ENCODE measurements at places on chromosomes 5 and 9.

- DNase-seq = no peak
Observed at GRCh38 chr5:122877518-122877917, 32.1 kb downstream of the SNX24 start.

- DNase-seq = no peak
Observed at GRCh38 chr9:99749641-99750040, 72.0 kb upstream of the NR4A3 start.

DNA sequence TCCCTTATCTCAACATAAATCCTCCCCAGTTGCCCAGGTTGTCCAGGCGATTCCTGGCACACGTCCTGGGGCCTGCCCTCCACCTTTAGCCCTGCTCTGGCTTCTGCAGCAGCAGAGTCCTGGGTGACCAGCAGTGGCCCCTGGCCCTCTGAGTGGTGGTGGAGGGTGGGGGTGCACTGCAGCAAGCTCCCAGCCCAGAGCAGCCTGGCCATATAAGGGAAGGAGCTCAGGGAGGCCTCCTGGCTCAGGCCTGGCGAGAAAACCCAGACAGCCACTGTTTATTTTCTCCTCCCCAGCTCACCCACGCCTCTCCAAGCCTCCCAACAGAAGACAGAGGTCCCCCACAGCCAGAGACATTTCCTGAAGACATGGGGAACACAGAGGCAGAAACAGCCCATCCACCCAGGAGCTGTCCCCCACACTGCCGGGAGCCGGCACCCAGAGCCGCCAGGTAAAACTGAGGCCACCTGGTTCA is 44.7 kb upstream of the IL17B start:
- no peak for DNase-seq

GRCh38 chr9:96411129-96411838 is 6.9 kb downstream of the ZNF367 start:
- no peak for DNase-seq

DNA sequence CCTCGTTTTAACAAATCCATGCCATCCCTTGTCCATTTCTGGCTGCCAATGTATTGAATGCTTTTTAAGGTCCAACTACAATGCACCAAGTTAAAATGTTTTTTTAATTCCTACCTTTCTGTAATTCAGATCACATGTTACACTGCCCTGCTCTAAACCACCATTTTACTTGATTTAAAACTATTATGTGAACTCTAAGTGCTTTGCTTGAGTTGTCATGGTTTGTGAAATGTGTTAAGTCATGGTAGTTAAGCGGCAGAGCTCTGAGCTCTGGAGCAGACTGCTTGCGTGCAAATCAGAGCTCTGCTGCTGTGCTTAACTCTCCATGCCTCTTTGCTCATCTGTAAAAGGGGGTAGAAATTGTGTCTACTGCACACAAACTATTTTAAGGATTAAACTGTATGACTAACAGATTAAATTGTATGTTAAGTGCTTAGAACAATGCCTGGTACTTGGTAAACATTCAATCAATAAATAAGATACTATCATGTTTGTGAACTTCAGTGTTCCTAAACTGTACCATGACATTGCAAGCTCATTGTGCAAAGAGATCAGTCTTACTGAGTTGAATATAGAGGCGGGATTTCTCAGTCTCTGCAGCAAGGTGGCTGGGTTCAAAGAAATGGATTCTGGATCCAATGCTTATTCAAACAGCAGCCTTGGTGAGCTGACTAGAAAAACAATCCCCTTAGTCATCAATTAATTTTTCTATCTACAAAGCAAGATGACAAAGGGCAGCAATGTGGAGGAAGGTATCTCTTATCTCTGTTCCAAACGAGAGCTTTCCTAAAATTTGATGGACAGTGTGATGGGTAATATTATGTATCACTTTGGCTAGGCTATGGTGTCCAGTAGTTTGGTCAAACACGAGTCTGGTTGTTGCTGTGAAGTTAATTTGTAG is 16.1 kb upstream of the CMBL start:
- no peak for DNase-seq

DNA sequence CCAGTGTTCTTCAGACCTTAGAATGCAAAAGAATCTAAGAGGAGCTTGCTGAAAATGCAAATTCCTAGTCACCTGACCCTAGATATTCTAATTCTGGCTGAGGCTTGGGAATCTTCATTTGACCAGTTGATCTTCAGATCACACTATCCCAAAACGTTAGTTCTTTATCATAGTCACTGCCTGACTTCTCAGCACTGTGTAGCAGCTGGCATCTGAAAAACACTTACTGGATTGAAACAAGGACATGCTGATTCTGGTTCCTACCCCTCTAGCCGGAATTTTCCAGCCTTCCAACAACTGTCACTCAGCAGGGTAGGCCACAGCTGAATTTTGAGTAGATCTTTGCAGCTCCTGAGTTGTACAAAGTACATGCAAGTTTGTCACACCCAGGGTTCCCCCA is 72.2 kb downstream of the EBF1 start:
- DNase-seq = no peak

DNA sequence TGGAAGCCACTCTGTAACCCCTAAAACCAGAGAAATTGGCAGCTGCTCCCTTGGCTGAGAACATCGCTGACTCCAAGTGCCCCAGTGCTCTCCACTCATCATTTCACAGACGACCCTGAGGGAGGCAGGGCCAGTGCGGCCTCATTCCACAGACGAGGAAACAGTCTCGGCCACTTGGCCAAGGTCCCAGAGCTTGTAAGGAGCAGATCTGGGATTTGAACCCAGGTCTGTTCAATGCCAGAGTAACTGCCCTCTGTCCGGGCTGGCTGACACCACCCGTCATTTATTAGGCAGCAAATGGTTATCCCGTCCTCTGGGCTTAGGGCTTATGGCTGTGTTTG is 19.9 kb upstream of the IER5L start:
- no peak for DNase-seq

DNA sequence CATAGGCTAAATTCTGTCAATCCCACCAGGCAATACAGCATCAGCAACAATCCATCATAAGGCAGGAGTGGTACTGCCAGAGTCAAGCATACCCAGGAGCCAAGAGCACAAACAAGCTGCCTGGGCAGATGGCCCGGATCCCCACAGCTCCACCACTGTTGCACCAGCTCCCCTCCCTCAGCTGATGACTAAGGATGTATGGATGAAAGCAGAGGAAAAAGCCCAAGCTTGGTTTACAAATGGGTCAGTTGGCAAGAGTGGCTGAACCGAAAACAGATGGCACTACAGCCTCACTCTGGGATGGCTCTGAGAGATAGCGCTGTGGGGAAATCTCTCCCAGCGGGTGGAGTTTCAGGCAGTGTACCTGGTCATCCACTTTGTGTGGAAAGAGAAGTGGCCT is 29.4 kb downstream of the DROSHA start:
- no peak for DNase-seq

DNA sequence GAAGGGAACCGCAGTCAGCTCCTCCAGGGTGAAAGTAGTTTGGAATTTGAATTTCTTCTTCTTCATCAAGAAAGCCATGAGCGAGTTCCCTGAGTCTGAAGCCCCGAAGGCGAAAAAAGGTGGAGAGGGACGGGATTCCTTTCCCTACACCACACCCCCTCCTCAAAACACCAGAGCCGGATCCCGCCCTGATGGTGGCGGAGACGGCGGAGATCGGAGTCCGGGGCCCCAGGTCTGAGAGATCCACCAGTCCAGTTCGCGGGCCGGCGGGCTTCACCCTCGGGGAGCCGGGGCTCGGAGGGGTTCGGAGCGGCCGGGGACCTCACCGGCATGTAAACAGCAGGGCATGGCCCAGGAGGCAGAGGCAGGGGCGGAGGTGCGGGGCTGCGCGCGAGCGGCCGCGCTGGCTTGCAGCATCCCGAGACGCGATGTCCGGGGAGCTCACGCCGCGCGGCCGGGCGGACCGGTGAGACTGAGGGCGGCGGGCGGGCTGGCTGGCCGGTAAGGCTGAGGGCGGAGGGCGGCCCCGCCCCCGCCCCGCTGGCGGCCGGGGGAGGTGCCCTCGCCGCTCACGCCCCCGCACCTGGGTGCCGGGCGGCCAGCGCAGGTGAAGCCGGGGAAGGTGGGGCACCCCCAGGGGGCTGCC is 606 bp downstream of the EEIG1 start:
- DNase-seq = peak; percentile 56

DNA sequence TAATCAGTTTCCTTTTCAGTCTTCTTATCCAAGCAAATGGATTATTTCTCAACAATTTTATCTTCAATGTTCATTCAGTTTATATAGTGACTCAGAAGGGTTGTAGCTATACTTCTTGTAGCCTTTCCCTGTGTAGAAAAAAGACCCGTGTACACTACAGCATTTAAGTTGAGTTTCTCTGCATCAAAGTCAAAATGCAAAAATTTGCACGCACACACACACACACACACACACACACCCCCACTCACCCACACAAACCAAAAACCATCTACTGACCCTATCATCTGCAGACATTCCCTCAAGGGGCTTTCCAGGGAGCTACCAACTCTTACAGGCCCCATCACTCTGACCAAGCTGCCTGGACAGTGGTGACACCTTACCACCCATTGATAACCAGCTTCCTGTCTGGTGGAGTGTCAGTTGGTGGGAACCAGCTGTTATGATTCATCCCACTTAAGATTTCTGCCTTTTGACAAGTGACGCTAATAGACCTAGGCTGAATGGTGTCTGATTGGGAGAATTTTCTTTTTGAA is 12.2 kb upstream of the ELL2 start:
- no peak for DNase-seq

- DNase-seq = peak; percentile 86
Observed at GRCh38 chr9:94860678-94861588, 134.4 kb downstream of the AOPEP start.

- DNase-seq = no peak
Observed at GRCh38 chr9:116765011-116765410, 77.9 kb downstream of the TRIM32 start.

DNA sequence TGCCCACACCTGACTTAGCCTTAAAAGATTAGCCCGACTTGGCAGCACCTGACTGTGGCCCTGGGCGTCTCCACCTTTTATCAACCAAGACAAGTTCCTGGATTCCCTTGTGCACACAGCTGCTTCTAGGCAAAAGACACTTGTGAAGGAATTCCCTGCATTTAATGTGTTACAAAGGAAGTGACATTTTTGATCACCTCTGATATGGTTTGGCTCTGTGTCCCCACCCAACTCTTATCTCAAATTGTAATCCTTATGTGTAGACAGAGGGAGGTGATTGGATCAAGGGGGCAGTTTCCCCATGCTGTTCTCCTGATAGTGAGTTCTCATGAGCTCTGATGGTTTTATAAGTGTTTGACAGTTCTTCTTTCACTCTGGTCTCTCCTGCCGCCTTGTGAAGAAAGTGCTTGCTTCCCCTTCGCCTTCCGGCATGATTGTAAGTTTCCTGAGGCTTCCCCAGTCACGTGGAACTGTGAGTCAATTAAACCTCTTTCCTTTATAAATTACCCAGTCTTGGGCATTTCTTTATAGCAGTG is 2.6 kb upstream of the CPEB4 start:
- DNase-seq = no peak

GRCh38 chr9:128940271-128940921 is 7.0 kb downstream of the DOLK start:
- DNase-seq = no peak

DNA sequence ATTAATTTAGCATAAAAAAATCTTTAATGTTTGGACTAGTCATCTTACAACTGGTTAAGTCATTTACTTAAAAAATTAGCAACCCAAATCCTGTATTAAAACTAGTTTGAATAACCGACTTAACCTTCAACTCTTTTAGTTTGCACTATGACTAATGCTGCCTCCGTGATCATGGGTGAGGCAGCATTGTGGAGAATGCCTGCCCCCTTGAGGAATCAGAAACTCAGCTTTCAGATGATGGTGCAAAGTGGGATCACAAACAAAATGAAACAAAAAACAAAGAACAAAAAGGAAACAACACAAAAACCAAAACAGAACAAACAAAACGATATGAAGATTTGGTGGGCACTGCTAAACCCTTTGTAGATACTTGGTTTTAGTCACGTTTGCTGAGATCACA is 127.0 kb upstream of the PALM2AKAP2 start:
- DNase-seq = no peak

DNA sequence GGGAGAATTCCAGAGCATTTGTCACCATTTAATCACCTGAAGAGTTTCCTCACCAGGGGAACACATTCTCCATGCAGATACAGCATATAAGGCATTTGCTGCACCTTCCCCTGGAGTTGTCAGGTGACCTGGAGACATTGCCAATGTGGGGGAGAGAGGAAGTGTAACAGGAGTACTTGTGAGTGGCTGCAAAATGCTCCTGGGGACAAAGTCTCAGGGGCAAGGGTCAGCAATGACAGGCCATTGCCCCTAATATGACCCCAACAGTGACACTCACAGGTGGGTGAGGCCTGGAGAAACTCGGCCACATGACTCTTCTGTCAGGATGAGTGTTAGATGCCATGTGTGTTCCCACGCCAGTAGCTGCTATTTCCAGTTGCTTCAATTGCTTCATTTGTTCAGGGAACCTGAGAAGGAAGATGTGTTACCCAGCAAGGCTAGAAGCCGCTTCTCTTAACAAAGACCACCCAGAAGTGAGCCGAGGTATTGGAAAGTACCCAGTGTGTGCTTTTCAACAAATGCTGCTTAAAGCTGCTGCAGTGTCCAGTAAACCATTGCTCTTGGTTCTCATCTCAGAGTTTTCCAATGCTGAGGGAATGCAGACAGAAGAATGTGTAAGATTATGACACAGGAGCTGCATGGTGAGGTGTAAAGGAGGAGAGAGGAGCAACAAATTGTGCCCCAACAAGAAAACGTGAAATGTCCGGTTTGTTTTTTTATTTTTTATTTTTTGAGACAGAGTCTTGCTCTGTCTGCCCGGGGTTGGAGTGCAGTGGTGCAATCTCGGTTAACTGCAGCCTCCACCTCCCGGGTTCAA is 128.2 kb upstream of the SLC44A1 start:
- no peak for DNase-seq

- DNase-seq = no peak
Observed at GRCh38 chr5:138622051-138622450, 46.9 kb upstream of the HSPA9 start.

GRCh38 chr9:116391306-116391900 is 237.8 kb downstream of the PAPPA start:
- DNase-seq = no peak

GRCh38 chr9:2767800-2768677 is 50.7 kb downstream of the KCNV2 start:
- DNase-seq = no peak

DNA sequence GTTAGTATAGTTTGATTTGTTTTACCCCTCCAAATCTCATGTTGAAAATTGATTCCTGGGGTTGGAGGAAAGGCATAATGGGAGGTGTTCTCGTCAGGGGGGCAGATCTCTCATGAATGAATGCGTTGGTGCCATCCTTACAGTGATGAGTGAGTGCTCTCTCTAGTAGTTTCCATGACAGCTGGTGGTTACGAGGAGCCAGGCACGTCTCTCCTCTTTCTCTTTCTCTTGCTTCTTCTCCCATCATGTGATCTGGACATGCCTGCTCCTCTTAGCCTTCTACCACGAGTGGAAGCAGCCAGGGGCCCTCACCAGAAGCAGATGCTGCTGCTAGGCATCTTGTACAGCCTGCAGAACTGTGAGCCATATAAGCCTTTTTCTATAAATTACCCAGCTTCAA is 454.1 kb downstream of the EFNA5 start:
- peak; percentile 20 for DNase-seq

GRCh38 chr5:159362220-159362619 is 31.9 kb upstream of the IL12B start:
- no peak for DNase-seq
